Pulmonary artery endothelial cell (primary cell): ENCODE measurements at places on chromosomes 5 and 9. TPM values are rescaled to one million over a fixed set of nuclear protein-coding genes. Genes with fewer than 3 reads are reported as not detected.
A peak's percentile ranks its signal among the peaks of the same experiment; 100 is the strongest.

The CAPSL gene
- not detected in 2 replicates for total RNA-seq

GRCh38 chr5:72372331-72372730, 52.2 kb downstream of the PTCD2 start:
- DNase-seq: no peak

- no peak for DNase-seq
Observed at GRCh38 chr5:72166070-72166979, 59.0 kb downstream of the MAP1B start.

- DNase-seq: no peak
Observed at GRCh38 chr9:76605321-76605900, 146.4 kb downstream of the GCNT1 start.

GRCh38 chr9:105044518-105044917, 116.6 kb upstream of the ABCA1 start:
- no peak for DNase-seq

The LAMC3 gene
- 0.07 TPM in 1 of 2 replicates, not detected in the other for total RNA-seq

- DNase-seq: no peak
Observed at GRCh38 chr9:79868567-79869189, 296.9 kb downstream of the TLE4 start.

- peak; percentile 11 for DNase-seq
Observed at GRCh38 chr5:123422433-123423277, 548 bp downstream of the CEP120 start.

The TLX3 gene
- not detected in 2 replicates for total RNA-seq

The CMYA5 gene
- total RNA-seq: under 0.01 and 0.07 TPM in 2 replicates

The CNTFR gene
- total RNA-seq: not detected in 2 replicates

The C9orf50 gene
- total RNA-seq: not detected in 2 replicates

The KIF2A gene
- total RNA-seq: 72.1 and 82.8 TPM in 2 replicates

DNA sequence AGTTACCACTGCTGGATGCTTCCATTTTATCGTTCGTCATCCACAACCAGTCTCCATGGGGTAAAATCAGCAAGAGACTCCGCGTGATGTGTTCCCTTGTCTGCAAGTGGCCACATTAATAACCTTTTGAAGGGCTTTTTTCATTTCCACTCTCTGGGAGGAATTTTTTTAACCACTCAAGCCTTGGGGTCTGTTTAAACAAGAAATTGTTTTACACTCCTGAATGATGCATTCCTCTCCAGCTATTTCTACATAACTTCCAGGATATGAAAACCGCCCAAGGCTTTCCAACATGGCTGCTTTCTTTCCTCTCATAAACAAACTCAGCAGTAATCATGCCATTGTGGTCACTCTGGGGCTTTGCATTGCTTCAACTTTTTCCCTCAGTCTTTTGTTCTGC, 217.2 kb upstream of the DAPK1 start:
- DNase-seq: no peak

- no peak for DNase-seq
Observed at GRCh38 chr5:154498591-154498990, 20.6 kb upstream of the HAND1 start.

The LCN6 gene
- not detected in 2 replicates for total RNA-seq

The CLTB gene
- 135 and 136 TPM in 2 replicates for total RNA-seq

DNA sequence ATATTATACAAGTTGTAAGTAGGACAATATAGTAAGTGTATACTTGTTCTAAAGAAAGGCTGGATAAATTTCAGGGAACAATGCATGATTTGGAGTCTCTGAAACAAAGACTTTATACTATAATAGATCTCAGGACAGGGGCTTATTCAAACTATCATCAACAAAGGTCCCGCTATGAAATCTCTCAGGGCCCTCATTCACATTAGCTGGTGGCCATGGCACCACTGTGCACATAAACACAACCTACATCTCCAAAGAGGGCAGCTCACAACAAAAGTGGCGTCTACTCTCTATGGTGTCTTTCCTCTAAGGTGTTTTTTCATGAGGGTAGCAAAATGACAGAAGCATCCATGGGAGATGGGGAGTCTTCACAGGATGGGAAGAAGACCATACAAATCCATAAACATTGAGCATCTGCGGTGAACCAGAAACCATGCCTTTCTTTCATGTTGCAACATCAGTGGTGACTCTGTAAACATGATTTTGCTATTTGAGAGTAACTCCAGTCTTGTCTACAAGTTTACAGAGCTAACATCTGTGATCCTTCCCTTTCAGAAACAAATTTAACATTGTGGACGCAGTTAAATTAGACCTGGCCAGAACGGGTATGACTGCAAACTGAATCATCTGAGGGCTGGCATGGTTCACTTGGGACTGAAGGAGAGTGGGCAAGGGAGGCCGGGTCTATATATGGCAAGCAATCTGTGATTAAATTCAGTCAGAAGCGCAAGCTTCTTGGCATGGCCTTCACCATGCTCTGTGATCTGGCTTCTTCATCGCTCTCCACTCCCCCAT, 5.5 kb downstream of the TTLL11 start:
- DNase-seq: no peak

DNA sequence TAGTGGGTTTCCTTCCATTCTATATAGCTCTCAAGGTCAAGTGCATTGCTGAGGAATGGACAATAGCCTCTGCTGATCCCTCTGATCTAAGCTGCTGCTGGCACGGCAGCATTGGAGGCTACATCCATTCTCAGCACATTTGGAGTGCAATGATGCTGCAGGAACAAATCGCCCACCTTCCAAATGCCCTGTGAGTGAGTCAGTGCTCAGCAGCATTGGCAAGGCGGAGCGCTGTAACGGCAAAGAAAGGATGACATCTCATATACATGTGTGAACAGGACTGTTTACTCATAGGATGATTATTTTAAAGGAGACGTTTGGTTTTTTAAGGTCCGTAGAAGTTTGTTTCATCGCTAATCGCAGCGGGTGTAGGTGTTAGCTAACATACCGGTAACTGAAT, 408.7 kb downstream of the ARHGEF28 start:
- DNase-seq: no peak

DNA sequence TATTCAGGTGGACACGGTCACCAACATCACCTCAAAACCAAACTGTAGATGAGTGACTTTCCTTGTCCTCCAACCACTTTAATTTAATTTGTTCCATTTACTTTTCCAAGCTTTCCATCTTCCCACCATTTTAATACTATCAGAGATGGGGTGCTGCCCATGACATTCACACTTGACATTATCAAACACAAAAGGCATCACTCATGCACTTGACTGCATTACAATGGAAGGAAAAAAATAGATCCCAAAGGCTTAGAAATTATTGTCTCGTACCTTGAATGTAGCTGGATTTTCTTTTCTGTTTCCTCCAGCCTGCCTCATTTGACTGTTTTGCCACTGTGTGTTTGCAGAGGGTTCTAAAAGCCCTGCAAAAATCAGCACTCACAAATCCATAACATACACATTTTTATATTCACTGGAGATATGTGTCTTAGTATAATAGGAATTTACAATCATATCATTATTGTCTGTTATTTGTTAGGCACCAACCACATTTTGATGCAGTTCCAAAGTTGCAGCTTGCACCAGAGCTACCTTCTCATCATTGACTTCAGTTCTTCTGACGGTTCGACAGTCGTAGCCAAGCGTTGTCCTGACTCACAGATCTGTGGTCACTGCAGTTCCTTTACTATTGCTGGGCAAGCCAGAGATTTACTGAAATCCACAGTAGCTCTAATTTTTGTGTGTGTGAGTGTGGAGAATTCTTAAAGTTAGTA, 712.3 kb upstream of the WWC1 start:
- DNase-seq: no peak

The POLR1E gene
- 32.0 and 37.7 TPM in 2 replicates for total RNA-seq

- DNase-seq: no peak
Observed at GRCh38 chr5:6000867-6001266, 377.5 kb downstream of the MED10 start.

DNA sequence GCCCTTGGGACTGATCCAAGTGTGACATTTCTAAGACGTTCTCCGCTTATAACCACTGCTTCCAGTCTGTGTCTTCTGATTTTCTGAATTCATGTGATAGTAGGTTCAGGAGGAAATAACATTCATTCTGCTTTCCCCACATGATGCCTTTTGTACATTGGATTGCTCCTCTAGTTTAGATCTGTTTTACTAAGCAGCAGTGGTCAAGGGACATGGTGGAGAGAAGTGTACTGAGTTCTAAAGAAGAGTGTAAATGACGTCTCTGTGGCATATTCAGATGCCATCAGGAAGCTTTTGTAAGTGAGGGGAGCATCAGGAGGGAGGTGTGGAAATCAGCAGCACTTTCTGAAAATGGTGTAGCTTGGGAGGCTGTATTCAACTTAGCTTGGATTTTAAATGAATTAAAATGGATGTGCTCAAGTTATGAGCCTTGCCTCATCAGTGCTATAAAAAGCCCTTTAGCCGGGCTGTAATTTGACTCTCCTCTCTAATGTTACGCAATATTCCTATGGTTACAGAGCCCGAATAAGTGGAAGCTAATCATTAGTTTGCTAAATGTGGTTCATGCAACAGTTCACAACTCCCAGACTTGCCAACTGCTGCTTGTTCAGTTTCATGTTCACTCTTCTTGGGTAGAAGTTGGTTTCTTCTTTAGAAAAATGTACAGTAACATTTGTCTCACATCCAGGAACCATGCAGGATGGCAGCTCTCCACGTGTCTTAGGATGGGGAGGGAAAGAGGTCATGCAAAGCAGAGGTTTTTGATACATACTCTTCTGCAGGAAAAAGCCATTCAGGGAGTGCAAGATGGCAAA, 281.3 kb downstream of the ARHGAP26 start:
- DNase-seq: no peak

The CAVIN4 gene
- 1.1 and 1.4 TPM in 2 replicates for total RNA-seq

The MPDZ gene
- total RNA-seq: 56.3 and 84.2 TPM in 2 replicates

DNA sequence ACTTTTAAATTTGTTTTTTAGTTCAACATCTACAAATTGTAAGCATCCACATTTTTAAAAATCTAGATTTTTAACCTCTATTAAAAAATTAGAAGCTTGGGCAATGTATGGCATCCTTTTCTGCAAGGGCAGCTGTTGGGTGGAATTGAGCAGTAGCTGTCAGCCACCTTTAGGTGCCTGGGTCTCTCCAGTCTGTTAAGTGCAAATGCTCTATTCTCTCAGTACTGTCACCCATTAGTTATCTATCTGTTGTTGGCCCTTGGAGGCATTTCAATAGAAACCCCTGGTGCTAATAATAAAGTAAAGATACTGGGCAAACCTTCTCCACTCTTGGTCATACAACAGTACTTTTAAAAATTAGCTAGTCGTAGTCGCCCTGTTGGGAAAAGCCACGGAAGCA, 63.6 kb downstream of the PIP5K1B start:
- no peak for DNase-seq

The NKD2 gene
- total RNA-seq: 0.13 TPM in 1 of 2 replicates, not detected in the other
